HT-29 (cell line): ENCODE measurements at places on chromosomes 3 and 15.
A peak's percentile ranks its signal among the peaks of the same experiment; 100 is the strongest.

- no peak for DNase-seq
Measured at GRCh38 chr3:183555541-183556081, at the start of gene KLHL6. KLHL6 (minus strand) TSS chr3:183555706; CDS start chr3:183555653, 53 bp downstream.

DNA sequence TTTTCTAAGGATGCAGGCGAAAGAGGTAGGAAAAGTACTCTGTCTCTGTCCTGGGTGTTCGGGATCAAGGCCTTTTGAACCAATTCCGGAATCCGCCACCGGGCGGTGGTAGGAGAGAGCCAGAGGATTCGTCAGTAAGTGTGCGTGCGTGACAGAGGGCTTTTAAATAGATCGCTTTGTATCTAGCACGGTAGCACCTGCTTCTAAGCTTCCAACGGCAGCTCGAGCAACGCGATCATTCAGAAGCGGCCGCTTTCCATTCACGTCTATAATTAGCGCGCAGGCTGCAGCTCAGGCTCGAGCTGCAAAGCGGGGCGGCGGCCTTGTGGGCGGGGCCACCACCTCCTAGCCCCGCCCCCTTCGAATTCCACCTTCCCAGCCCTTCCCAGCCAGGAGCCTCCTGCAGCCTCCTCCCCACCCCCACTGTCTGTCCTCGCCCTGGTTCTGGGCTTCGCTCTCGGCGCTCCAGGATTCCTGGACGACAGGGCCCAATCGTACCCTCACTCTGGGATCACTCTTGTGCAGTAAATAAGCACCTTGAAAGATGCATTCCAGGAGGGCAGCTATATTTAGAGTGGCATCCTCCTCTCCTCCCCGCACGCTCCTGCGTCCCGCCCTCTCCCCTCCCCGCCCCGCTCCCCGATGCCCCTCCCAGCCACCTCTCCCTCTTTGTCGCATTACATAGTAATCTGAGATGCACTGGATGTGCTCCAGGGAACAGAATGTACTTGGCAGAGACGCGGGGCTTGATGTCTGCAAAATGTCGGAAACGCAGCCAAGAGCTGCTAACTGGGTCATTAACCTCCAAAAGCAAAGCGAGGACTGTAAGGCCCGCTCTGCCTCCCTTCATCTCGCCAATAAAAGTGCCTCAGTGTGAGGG, 224.1 kb upstream of the TPRG1 start:
- peak; percentile 90 for DNase-seq

DNA sequence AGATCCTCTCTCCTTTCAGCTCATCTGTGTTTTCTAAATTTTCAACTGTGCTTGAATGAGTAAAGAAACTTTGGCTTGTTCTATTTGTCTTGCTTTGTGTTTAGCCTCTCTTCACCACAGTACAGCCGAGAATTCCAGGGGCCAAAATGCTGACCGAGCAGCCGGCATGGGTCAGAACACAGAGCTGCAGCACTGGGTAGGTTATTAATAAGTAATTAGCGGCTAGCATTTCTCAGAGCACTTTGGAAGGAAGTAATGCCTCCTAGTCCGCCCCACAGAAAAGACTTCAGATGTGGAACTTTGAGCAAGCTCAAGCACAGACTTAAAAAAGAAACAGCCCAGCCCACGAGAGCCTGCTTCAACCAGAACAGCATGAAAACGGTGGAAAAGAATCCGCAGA, 343.9 kb downstream of the ARRDC4 start:
- no peak for DNase-seq

GRCh38 chr3:142645236-142645793, 49.1 kb downstream of the PLS1 start:
- peak; percentile 56 for DNase-seq

DNA sequence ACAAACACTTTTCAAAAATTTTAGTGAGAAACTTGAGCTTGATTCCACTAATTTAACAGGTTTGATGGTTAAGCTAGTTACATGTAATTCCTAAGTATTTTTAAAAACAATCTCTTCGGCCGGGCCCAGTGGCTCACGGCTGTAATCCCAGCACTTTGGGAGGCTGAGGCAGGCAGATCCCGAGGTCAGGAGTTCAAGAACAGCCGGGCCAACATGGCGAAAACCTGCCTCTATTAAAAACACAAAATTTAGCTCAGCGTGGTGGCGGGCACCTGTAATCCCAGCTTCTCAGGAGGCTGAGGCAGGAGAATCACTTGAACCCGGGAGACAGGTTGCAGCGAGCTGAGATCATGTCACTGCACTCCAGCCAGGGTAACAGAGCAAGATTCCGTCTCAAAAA, 25.3 kb downstream of the TRA2B start:
- DNase-seq = no peak

DNA sequence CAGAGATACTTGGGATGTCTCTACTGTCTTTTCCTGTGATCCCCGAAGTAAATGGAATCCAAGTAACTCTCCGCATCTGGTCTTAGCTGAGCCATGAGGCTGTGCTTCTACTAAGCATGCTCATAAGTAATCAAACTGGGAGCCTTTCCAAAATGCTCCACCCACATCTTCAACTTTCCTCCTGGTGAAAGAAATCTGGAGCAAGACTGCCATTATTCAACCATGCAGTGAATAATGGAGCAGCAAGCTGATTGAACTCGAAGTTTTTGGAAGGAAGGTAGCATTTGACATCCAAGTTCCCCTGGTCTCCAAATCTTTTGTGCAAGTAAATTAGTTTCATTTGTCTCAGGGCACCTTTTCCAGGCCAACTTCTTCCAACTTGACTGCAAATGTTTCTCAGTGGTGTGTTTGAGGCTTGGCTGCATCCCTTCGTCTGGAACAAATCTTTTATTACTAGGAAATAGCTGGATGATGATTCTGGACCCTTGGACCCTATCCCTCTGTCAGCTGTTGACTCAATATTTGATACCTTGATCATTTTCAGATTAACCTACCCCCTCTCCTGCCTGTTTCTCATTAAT, 19.4 kb downstream of the GXYLT2 start:
- no peak for DNase-seq

GRCh38 chr3:62582495-62583172, 209.3 kb upstream of the FEZF2 start:
- no peak for DNase-seq

- DNase-seq = peak; percentile 11
Measured at GRCh38 chr3:12719541-12719940, 39.5 kb downstream of the TMEM40 start.

DNA sequence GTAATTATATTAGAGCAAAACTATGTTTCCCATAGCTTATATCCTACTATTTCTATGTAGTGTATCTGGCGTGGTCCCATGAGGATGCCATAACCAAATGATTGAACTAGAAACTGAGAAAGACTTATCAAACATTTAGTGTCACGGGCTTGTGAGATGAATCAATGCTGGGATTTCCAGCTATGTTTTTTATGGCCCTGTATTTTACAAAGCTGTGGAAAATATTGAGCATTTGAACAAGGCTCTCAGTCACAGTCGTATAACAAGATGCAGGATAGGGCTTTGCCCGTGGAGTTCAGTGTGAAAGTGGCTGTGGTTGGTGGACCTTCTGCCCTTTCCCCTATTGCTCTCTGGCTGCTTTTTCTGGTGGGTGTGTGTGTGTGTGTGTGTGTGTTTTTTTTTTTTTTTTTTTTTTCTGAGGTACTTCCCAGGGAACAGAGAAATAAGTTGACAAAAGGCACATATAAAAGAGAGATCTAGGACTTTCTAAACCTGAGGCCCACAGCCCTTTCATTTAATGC, 60.7 kb downstream of the CACNA1D start:
- DNase-seq = no peak

DNA sequence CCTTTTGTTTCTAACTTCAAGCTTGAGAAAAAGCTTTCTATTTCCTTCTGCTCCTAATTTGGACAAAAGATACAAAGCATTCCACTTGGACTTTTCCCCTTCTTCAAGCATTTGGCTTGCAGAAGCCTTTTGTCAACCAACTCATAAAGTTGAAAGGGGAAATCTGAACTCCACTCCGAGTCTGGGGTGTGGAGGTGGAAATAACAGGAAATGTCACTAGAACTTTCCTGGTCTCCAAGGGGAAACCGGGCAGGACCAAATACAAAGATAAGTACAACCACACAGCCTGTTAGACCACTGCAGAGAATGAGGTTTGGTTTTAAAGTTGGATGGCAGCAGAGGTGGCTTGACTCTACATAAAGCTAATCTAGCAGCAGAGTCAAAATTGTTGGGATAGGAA, 4.2 kb upstream of the C3orf80 start:
- no peak for DNase-seq

DNA sequence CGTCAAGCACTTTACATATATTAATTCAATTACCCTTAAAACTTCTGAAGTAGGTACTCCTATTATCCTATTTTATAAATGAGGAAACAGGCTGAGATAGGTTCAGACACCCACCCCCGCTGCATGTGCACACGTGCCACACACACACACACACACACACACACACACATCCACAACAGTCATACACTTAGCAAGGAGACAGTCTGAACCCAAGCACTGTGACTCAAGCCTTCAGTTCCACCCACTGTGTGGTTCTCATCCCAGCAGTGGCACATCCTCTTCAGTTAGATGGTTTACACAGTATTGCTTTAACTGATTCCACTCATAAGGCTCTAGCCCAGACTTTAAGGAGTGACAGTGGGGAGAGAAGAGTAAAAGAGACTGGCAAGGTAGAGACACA, 91.1 kb upstream of the FGF7 start:
- no peak for DNase-seq

- peak; percentile 84 for DNase-seq
Measured at GRCh38 chr3:124986192-124987143, 51.9 kb upstream of the MUC13 start.

- no peak for DNase-seq
Measured at GRCh38 chr15:28881600-28881999, 4.2 kb upstream of the APBA2 start.

DNA sequence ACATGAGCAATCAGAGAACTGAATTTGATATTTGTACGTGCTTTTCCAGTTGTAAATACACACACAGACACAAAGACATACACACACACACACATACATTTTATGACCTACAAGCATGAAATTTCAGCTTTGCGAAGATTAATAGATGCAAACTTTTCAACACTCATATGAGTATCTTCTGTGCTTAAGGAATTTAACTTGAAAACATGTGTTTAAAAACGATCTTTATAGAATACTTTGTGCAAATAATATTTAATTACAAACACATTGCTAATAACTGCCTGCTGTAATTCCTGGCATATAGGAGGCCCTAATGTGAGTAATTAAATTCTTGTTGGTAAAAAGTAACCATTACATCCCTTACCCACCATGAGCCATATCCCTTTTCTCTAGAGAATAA, 107.7 kb upstream of the PLSCR5 start:
- DNase-seq = no peak

- no peak for DNase-seq
Measured at GRCh38 chr3:187828579-187829452, 83.5 kb upstream of the BCL6 start.

- no peak for DNase-seq
Measured at GRCh38 chr3:59401924-59402323, 352.1 kb upstream of the CFAP20DC start.

DNA sequence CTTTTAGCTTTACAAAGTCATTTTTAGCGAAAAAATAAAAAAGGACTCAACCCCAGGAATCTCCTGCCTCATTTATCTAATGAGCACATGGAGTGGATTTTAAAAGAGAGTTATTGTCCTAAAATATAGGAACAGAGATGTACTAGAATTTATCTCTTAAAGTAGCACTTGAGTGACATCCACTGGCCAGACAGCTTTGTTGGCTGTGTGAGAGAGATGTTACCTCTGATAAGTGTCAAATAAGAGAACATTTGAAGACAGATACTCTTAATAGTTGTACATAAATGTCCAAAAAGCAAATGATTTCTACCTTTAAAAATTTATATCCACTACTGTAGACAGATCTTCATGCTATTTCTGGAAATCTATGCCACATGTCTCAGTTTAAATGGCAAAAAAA, 12.3 kb upstream of the MFSD1 start:
- peak; percentile 73 for DNase-seq

- no peak for DNase-seq
Measured at GRCh38 chr3:35857004-35857403, 217.7 kb downstream of the ARPP21 start.

GRCh38 chr3:124582196-124582595, 148.1 kb upstream of the UMPS start:
- DNase-seq = no peak

DNA sequence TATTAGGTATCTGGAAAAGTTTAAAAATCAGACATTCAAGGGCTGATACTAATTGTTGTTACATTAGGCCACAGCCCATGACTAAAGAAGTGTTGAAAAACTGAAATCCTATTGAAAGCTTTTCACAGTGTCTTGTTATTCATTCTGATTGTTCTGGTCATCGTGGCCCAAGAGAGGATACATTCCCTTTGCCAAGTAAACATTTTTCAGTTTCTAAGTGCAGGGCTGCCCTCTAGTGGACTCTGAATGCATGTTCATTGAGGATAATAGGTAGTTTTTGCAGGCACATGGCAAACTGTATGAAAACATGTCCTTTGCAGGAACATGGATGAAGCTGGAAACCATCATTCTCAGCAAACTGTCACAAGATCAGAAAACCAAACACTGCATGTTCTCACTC, 181.1 kb downstream of the MYRIP start:
- peak; percentile 71 for DNase-seq

- no peak for DNase-seq
Measured at GRCh38 chr3:191254098-191254873, 55.2 kb downstream of the OSTN start.

DNA sequence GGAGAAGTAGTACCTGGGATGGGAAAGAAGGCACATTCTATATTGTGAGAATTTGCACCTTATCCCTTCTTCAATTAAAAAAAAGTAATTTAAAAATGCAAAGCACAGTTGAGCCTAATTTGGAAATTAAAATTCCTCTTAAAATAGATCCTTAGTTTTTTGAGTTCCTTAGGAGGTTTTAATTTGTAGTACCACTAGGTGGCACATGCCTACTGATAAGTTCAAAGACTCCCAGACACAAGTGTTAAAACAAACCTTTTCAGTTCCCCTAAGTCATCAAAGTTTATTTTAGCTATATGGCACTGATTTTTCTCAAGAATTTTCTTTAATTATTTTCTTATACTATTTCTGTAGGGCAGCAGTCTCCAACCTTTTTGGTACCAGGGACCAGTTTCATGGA, 127.6 kb upstream of the AZI2 start:
- peak; percentile 33 for DNase-seq

DNA sequence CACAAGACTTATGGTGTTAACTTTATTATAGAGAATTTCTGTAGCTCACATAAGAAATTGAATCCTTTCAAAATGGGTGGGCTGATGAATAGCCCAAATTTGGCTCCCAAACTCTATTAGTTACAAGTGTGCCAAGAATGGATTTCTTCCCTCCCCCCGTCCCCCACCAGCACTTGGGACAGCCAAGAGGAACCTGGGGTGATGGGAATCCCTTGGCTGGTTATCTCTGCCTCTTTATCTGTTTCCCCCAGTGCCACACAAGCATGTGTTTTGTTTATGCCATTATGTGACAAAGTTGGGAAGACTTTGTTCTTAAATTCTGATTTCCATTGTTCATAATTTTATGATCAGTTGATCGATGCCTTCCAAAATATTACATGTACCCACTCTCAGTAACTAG, 28.3 kb downstream of the CMSS1 start:
- DNase-seq = no peak
